OCI-LY7 (cell line): ENCODE measurements at places on chromosomes 5 and 9. TPM values are rescaled to one million over a fixed set of nuclear protein-coding genes. Genes with fewer than 3 reads are reported as not detected.

The OR13F1 gene
- not detected in 2 replicates for total RNA-seq

The NUTM2G gene
- not detected in 2 replicates for total RNA-seq

The MYO10 gene
- total RNA-seq = 1.7 TPM in 2 replicates

The TAF11L5 gene
- total RNA-seq = not detected in 2 replicates

The GLDC gene
- total RNA-seq = not detected in 2 replicates

The GKAP1 gene
- total RNA-seq = 8.6 and 12.4 TPM in 2 replicates

The SURF6 gene
- total RNA-seq = 21.0 and 27.8 TPM in 2 replicates
